Pulmonary artery endothelial cell (primary cell): ENCODE measurements at places on chromosomes 12 and 14. TPM values are rescaled to one million over a fixed set of nuclear protein-coding genes. Genes with fewer than 3 reads are reported as not detected.

Gene NKX2-8
- total RNA-seq = not detected in 2 replicates

Gene KCNK13
- total RNA-seq = 0.04 TPM in 1 of 2 replicates, not detected in the other

Gene KRT6A
- 0.79 and 12.6 TPM in 2 replicates for total RNA-seq

Gene GPR84
- not detected in 2 replicates for total RNA-seq

Gene TAS2R46
- total RNA-seq = 1.3 and 1.6 TPM in 2 replicates

Gene MYF5
- total RNA-seq = not detected in 2 replicates

Gene CLEC2A
- not detected in 2 replicates for total RNA-seq

Gene SLC41A2
- total RNA-seq = 14.3 and 24.5 TPM in 2 replicates

Gene AKAP5
- total RNA-seq = 0.53 and 0.63 TPM in 2 replicates

Gene DENR
- 41.4 and 43.0 TPM in 2 replicates for total RNA-seq
